Thyroid gland (tissue), 4 donors: ENCODE measurements at places on chromosomes 2 and 18.
A peak's percentile ranks its signal among the peaks of the same experiment; 100 is the strongest.

- DNase-seq = no peak
These were observed 507.5 kb downstream of the PARD3B start for GRCh38 chr2:205052781-205053180.

DNA sequence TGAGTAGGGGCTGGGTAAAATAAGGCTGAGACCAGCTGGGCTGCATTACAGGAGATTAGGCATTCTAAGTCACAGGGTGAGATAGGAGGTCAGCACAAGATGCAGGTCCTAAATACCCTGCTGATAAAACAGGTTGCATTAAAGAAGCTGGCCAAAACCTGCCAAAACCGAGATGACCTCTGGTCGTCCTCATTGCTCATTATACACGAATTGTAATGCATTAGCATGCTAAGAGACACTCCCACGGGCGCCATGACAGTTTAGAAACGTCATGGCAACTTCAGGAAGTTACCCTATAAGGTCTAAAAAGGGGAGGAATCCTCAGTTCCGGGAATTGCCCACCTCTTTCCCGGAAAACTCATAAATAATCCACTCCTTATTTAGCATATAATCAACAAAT lies 132.2 kb downstream of the ARL4C start:
- no peak for DNase-seq

- no peak for DNase-seq
These were observed 173.5 kb upstream of the SIX2 start for GRCh38 chr2:45182667-45183295.

DNA sequence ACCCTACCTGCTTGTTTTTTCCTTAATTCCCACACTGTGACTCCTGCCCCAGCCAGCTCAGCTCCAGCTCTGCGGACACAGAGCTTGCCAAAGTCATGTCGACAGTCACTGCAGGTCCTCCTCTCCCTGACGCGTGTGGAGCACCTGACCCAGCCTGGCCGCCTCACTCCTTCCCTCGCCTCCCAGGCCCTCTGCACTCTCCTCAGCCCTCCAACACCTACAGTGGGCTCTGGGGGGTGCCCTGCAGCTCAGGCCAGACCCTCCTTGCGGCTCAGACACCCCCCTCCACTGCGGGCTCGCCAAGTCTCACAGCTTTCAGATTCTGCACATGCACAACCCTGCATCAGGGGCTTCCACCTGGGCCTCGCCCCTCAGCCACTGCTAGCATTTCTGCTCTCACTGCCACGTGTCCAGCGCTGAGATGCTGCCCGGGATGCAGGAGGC lies 68.3 kb downstream of the NDUFA10 start:
- DNase-seq = no peak

DNA sequence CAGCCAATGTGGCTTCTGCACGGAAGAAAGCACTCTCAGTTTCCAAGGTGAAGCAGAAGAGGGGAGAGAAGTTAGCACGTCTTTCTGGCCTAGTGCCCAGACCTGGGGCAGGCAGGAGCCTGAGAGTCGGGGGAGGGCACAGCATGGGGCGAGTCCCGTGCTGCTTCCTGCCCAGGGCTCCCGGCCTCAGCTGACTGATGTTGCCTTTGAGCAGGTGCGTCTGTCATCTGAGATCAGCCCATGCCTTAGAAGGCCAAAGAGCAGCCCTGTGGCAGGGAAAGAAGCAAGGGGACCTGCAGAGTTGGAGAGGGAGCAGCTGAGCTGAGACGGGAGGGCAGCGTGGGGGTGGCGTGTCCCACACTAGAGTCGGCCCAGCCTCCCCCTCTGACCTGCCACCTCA lies 3.3 kb downstream of the KCNIP3 start:
- peak; percentile 91 for DNase-seq

DNA sequence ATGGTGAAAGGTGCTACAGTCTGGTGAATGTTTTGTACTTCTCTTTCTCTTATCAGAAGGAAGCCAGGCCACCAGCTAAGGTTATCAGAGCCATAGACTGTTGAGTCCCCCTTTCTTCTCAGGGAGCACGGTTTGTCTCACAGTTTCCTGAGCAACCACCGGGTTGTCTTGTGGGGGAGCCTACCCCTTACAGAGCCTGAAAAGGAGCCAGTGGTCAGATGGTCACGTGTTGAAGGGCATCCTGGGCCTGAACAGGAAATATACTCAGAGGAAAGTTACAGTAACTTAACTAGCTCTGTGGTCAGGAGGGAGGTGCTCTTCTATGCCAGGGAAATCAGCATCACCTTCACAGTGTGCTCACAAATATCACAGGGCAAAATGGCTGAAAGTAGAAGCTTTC lies 11.6 kb downstream of the CD28 start:
- DNase-seq = no peak

DNA sequence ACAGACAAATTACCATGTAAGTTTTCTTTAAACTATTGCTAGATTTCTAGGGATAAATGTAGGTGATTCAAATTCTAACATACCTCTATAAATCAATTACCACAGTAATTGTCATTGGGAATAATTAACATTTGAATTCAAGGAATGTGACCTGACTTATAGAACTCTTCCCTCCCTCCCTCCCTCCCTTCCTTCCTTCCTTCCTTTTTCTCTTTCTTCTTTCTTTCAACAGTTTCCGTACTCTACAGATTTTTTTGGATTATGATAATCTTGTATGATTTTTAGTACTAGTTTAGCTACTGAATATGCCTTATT lies 18.2 kb upstream of the FTCDNL1 start:
- no peak for DNase-seq

GRCh38 chr2:119487434-119488244 lies 36.6 kb downstream of the SCTR start:
- no peak for DNase-seq

GRCh38 chr18:77262643-77263465 lies 13.2 kb downstream of the GALR1 start:
- DNase-seq = no peak

DNA sequence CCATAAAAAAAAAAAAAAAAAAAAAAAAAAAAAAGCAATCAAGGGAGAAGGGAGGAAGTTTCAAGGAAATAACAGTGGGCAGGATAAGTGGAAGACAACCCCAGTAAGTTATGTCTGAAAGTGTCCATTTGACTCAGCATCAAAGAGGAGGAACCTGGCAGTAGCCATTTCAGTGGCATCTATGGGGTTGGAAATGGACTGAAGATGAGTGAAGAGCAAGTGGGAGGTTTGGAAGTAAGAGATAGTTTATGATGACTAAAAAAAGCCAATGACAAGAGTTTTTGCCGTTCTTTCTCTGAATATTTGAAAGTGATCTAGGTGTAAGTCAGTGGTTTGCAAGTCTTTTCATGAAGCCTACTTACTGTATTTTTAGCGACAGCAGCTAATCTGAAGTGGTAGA lies 9.2 kb upstream of the SELENOI start:
- DNase-seq = no peak

DNA sequence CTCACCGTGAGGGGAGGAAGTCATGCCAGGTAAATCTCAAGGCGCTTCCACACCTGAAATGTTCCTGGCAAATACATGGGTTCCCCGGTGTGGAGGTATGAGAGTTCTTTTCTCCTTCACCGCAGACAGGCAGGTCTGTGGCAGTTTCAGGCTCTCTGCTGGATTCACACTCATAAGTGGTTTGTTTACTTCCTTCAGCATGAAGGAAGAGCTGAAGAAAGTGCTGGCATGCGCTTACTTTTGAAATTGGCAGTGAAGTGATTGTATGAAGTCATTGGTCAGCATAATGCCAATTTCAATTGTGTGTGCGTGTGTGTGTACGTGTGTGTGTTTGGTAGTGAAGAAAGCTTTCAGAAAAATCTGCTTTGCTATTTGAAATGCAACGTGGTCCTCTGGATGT lies 43.4 kb downstream of the RNF144A start:
- DNase-seq = peak; percentile 65

DNA sequence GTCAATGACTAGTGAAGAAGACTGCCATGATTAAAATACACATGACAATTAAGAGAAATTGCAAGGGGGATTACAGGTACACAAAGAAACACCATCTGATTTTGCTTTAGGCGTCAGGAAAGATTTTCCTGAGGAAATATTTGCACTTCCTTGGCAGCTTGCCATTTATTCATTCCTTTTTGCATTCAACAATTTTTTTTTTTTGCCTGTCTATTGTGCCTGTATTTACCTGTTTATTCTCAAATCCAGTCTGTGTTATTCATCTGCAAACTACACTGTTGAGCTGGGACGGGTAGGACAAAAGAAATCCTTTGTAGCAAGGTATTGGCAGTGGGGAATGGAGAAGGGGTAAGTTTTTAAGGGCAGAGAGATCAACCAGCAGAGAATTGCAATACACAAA lies 31.8 kb downstream of the SMAD2 start:
- DNase-seq = no peak

DNA sequence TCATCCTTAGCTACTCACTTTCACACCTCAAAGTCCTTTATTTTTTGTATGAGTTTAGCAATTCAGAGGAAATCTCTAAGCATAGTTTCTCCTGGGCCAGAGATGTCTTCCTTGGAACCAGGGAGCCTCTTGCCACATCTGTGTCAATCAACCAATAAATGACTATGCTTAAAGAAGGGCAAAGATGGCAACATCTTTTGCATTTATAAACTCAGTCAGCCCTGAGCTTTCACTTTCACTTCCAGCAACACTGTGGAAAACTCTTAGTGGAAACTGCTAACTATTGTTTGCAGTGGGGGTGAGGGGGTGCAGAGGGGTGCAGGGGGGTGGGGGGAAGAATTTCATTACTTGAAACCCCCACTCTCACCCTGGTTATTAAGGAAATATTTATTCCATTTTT lies 3.4 kb downstream of the ACVR1C start:
- no peak for DNase-seq

DNA sequence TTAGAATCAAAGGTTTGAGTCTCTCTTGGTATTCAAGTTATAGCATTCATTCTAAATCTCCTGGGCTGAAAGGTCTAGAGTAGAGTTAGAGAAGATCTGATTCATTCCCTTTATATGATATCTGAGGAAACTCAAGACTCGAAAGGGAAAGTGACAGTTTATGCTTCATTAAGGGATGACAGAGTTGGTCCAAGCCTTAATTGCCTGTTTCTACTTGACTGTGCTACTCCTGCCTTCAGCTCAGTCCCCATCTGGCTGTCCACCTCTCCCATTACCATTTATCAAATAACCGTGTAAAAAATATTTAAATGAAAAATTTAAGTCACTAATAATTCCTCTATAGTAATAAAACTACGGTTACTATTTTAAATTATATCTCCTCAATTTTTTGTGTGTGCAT lies 537.1 kb upstream of the MEX3C start:
- DNase-seq = no peak

GRCh38 chr2:58913082-58913726 lies 672.1 kb upstream of the FANCL start:
- DNase-seq = no peak

GRCh38 chr2:182941919-182942318 lies 75.5 kb upstream of the FRZB start:
- no peak for DNase-seq

- DNase-seq = no peak
These were observed 50.9 kb downstream of the CACNB4 start for GRCh38 chr2:152047824-152048471.

GRCh38 chr2:223262946-223263345 lies 211.0 kb downstream of the KCNE4 start:
- no peak for DNase-seq

DNA sequence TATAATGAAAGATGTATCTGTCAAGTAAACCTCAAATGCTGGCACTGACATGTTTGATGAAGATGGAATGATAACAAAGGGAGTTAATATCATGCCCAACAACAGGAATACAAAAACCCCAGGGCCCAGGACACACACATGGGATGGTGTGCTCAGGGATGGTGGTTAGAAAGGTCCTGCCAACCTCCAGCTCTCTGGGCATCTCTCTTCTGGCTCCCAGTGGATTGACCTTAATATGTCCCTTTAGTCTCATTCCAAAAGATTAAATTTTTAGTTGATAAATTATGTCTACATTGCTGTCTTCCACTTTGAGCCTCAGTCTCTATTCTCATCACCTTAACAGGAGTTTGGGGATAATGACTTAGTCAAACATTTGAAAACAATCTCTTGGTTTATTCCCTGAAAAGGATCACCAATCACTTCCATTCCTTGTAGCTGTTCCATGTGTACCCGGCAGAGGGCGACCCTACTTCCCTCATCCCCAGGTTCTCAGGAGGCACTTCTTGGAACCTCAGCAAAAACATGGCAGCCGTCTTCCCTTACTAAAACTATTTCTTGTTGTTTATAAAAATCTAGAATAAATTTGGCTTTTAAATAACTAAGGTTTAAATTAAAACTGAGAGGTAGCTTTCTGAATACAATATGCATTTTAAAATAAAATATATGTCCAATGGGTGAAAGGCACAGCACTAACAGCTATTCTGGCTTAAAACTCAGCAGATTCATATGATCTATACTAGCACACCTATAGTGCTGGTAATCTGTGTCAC lies 29.6 kb downstream of the MCEE start:
- DNase-seq = peak; percentile 58
